Bronchial epithelial cell (primary cell): ENCODE measurements at places on chromosomes 6 and 20.

- peak; percentile 46 for DNase-seq
Measured at GRCh38 chr6:100001915-100002388, 7.9 kb upstream of the MCHR2 start.

DNA sequence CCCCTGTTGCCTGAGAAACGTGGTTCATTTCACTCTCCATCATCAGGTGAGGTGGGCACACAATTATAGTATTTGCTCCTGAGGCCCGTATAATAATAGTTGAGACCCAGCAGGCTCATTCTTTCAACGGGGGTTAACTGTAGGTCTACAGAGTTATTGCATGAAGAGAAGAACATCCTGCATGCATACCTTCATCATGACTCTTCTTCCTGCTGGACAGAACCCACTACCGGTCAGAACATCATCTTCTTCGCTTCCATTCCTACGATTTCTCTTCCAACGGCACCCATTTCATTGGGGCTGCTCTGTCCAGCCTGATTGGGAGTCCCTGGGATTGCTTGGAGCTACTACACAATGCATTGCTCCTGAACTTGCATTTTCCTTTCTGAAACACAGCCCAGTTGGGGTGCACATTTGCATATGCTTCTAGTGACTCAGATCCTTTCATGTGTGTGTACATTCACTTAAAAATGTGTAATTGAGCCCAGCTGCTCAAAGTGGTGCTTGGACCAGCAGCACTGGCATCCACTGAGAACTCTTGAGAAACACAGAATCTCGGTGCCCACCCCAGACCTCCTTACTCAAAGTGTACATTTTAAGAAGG lies 57.4 kb downstream of the SLC24A3 start:
- peak; percentile 8 for DNase-seq

- DNase-seq = peak; percentile 80
Measured at GRCh38 chr6:48080227-48081009, 30.6 kb downstream of the PTCHD4 start.

- DNase-seq = peak; percentile 83
Measured at GRCh38 chr20:53077373-53078205, 105.4 kb downstream of the TSHZ2 start.

GRCh38 chr6:41705996-41706835 lies 29.2 kb downstream of the TFEB start:
- no peak for DNase-seq

- peak; percentile 33 for DNase-seq
Measured at GRCh38 chr20:44448753-44449546, 26.7 kb upstream of the TTPAL start.

- no peak for DNase-seq
Measured at GRCh38 chr6:157093536-157093935, 229.8 kb downstream of the TMEM242 start.
